ENCODE measurements at places on chromosomes 5 and 9.

DNA sequence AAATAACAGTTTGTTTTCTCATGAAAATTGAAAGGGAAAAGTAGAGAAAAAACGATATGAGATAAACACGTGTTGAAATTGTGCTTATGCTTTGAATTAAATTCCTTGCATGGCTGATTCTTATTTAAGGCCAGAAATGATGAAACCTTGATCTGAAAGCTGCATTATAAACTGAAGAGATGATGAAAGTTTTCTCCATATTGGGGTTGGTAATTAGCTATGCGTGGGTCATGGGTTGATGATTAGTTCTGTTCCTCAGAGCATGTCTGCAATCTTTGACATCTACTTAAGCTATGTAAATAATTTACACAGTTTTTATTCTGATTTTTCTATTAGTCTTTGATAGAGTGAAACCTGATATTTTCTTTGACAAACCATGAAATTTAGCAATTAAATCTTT, 264.1 kb downstream of the CD180 start:
- DNase-seq, result no peak

- no peak for DNase-seq
Measured at GRCh38 chr5:138933522-138934290, 58.6 kb upstream of the LRRTM2 start.

- peak; percentile 22 for DNase-seq
Measured at GRCh38 chr9:3578786-3579185, 53.0 kb upstream of the RFX3 start.

DNA sequence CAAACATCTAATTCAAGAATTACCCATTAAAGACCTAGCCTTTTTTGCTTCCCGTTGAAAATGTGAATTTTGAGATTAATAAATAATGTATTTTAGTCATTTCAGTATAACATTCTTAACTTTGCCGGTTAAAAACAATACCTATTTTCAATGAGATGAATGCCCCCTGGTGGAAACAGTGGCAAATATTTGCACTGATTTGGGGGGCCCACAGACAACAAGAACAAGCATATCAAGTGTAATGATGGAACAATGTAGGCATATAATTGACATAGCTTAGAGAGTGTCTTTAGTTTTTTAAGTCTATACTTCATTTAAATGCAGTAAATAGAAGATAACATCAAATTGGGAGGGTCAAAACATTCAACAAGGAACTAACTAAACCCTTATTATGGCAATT, 111.9 kb downstream of the NTRK2 start:
- no peak for DNase-seq

GRCh38 chr5:137566780-137567179, 67.7 kb upstream of the SPOCK1 start:
- no peak for DNase-seq

- no peak for DNase-seq
Measured at GRCh38 chr5:150309101-150309885, 6.6 kb upstream of the ARSI start.
